Nucleus accumbens (tissue), 56 donors: ENCODE measurements at places on chromosomes 12 and 14.

- no peak for DNase-seq
Measured at GRCh38 chr14:20383636-20384035, 29.7 kb downstream of the TEP1 start.

DNA sequence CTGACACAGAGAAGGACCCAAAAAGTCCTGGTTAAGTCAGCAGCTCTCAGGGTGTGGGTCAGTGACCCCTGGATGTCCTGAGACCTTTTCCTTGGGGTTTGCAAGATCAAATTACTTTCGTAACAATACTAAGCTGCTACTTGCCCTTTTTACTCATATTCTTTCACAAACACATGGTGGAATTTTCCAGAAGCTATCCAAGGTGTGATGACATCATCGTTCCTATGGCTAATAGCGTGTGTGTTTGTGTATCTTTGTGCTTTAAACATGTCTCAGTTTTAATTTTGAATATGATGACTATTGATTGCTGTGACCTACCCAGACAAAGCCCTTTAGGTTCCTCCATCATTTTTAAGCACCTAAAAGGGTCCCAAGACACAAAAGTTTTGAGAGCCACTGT is 176.2 kb downstream of the PHETA1 start:
- DNase-seq: no peak

- DNase-seq: no peak
Measured at GRCh38 chr12:57766464-57767304, at the start of gene CYP27B1. TSS of gene CYP27B1 (minus strand) at chr12:57767078. CDS start at chr12:57767041, 37 bp downstream.

GRCh38 chr14:81172881-81173280 is 47.9 kb downstream of the GTF2A1 start:
- no peak for DNase-seq

- no peak for DNase-seq
Measured at GRCh38 chr14:99842141-99842540, 48.9 kb downstream of the EML1 start.

DNA sequence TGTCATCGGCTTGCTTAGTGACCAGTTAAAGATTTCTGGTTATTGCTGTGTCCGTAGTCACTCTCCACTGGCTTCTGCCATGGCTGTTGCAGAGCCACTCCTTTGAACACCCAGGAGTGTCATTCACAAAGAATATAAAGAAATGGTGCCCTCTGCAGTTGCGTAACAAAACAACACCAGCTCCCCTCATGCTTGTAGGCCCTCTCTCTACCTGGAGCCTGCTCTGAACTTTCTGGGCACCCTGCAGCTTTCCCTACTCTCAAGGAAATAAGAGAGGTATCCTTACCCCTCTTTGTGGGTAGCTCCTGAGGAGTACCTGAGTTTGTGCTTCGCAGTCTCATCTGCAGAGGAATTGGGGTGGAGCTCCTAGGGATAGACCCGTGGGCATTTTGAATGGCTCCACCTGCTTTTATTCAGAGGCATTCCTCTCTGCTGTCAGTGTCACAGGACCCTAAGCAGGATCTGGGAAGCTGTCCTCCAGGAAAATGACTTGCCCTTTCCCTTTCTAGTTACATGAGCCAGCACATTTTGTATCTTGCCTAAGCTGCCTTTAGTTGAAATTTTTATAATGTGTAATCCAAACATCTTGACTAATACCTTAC is 97.2 kb upstream of the TMEM260 start:
- no peak for DNase-seq

DNA sequence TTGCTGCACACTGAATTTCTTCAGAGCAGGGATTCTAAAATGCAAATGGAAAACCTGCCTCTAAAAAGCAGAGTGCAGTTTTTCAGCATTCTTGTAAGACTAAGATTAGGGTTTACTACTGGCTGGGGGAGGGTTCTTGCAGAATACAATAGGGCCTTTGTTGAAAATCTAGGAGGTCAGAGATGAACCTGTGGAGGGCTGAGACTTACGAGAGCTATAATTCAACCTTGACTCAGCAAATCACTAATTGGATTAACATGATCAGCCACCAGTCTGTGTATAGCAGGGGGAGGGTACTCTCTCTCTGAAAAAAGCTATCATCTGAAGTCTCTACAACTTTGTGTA is 92.6 kb upstream of the HIF1A start:
- no peak for DNase-seq

DNA sequence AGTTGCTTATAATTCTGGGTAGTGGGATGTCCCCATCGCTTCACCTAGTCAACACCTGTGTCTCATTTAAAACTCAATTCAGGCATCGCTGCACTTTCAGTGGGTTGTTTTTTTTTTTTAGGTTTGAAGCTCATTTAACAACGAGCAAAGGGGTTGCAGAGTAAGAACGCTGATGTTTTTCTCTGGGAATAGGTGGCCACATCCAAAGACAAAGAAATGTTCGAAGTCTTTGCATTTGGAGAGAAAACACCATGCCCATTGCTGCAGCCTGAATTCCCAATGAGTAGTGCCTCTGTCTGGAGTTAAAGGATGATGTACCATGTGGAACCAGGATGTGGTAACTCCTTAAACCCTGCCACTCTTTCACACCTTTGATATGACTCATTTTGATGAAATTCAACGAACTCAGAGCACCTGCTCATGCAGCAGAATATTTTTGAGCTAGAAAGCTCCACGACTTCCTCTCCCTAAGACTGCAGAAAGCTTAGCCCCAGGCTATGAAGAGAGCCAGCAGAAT is 35.1 kb upstream of the BATF start:
- DNase-seq: no peak

GRCh38 chr12:120290609-120291305 is 946 bp downstream of the RNU4-2 start:
- DNase-seq: no peak

- DNase-seq: no peak
Measured at GRCh38 chr14:90287791-90288190, 31.4 kb downstream of the PSMC1 start.

DNA sequence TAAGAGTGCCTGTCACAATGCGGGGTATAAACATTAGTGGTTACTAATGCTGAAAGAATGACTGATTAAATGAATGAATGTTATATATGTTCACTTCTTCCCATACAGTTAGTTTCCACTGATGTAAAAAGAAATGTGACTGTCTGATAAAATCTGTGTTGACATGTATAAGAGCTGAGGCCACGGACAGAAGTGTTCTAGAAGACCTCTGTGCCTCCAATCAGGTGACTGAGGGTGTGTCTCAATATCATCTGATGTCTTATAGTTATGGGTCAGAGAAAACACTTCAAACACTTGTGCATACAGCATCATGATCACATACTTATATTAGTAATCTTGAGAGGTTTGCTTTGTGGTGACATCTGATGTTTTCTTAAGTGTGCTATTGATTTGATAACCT is 183.4 kb downstream of the TTC7B start:
- no peak for DNase-seq

DNA sequence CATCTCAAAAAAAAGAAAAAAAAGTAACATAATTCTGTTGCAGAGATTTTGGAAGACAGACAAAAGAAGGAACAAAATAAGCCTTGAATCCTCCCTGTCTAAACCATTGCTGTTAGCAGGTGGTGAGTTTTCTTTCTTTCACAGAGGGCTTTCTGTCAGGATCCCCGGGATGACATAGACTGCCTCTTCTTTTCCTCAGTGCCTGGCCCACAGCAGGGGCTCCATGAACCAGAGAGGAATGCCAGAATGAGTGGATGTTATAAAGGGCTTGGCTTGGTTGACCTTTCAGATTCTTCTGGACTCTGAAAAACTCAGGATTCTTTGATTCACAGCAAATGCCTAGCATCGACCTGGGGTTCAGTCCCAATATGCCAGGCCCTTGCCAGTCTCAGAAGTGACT is 45.8 kb upstream of the CORO1C start:
- no peak for DNase-seq
